ENCODE measurements at places on chromosomes 4 and X.

GRCh38 chrX:67607466-67607865 is 63.6 kb downstream of the AR start:
- H3K4me1 ChIP-seq, result peaks cover 14% of the 10 kb centered on the region
- H3K36me3 ChIP-seq, result no peaks in the 10 kb centered on the region
- H3K4me3 ChIP-seq, result no peak overlapping the region
- H3K27me3 ChIP-seq, result no peaks in the 10 kb centered on the region

DNA sequence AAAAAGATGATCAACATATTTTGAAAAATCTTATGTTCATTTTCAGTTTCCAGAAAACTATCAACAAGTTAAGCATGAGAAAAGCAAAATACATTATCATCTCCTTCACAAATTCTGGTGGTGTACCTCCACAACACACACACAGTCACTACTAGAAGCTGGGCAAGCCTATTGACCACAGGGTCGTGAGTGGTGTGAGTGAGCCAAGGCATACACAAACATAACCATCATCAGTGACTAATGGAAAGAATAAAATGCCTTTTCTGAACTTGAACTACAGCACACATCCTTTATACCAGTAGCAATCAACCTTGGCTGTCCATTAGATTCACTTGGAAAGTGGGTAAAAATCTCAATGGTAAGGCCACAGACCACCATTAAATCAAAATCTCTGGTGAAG is 180.2 kb downstream of the FAM47B start:
- no peaks in the 10 kb centered on the region for H3K4me1 ChIP-seq
- H3K4me3 ChIP-seq, result no peak overlapping the region
- H3K36me3 ChIP-seq, result no peaks in the 10 kb centered on the region
- peak; percentile 9 for DNase-seq

DNA sequence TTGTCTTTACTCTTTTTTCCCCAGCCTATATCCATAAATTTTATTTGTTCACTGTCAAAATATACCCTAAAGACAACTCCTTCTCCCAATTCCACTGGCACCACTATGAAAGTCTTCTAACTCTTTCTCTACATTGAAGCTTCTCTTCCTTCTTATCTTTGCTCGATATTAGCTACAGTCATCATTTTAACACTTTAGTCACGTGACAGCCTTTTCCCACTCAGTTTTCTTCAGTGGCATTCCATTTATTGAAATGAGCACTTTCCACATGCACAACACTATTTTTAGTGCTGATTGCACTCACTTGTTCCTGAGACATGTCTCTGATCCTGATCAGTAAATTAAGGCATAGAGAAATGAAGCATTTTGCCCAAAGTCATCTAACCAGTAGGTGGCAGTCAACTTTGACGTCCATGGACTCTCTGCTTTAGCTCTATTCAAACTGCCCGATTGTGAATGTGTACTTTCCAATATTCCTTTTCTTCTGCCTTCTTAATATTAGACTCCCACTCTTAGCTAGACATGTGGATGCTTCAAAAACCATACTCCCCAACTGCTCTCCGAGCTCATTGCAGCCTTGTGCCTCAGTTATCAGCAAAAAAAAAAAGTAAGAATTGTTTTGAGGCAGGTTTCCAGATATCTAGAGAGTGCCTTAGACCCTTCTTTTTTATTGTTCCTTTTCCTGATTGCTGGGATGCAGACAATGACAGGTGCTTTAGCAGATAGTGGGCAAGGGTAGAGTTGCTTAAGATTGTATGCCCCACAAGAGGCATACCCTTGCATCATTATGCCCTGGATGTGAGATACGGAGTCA is 394.4 kb upstream of the ADGRL3 start:
- H3K27ac ChIP-seq, result no peak overlapping the region
- DNase-seq, result peak; percentile 61

DNA sequence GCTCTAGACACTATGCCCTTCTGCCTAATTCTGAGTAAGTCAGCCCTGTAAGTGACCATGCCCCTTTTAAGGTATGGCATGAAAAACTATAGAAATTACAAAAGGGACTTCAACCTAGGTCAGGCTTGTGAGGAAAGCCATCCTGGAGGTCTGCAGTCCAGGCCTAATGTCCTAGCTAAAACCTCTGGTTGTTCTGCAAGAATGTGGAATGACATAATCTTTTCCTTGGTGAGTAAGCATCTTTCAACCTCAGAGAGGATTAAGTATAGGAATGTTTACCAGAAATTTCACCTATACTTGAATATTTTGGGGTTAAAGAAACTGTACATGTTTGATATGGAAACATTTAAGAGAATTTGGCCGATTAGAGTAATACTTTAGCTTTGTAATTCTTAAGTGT is 23.8 kb upstream of the HPSE start:
- peaks cover 6% of the 10 kb centered on the region for H3K4me1 ChIP-seq
- H3K36me3 ChIP-seq, result no peaks in the 10 kb centered on the region
- H3K4me3 ChIP-seq, result no peak overlapping the region
- no peak overlapping the region for H3K27ac ChIP-seq

- H3K27me3 ChIP-seq, result no peaks in the 10 kb centered on the region
- DNase-seq, result no peak
- no peaks in the 10 kb centered on the region for H3K4me1 ChIP-seq
- H3K4me3 ChIP-seq, result no peak overlapping the region
- H3K27ac ChIP-seq, result no peak overlapping the region
Measured at GRCh38 chrX:106302304-106302703, 134.2 kb downstream of the PWWP3B start.

- H3K4me1 ChIP-seq, result no peaks in the 10 kb centered on the region
- no peak for DNase-seq
- H3K4me3 ChIP-seq, result no peak overlapping the region
- H3K27ac ChIP-seq, result no peak overlapping the region
- no peaks in the 10 kb centered on the region for H3K27me3 ChIP-seq
Measured at GRCh38 chr4:105632599-105632998, 75.9 kb downstream of the INTS12 start.

- DNase-seq, result no peak
- H3K4me1 ChIP-seq, result no peaks in the 10 kb centered on the region
- H3K36me3 ChIP-seq, result no peaks in the 10 kb centered on the region
- no peaks in the 10 kb centered on the region for H3K27me3 ChIP-seq
- H3K4me3 ChIP-seq, result no peak overlapping the region
- H3K27ac ChIP-seq, result no peak overlapping the region
Measured at GRCh38 chr4:80926891-80927290, 103.6 kb upstream of the BMP3 start.

DNA sequence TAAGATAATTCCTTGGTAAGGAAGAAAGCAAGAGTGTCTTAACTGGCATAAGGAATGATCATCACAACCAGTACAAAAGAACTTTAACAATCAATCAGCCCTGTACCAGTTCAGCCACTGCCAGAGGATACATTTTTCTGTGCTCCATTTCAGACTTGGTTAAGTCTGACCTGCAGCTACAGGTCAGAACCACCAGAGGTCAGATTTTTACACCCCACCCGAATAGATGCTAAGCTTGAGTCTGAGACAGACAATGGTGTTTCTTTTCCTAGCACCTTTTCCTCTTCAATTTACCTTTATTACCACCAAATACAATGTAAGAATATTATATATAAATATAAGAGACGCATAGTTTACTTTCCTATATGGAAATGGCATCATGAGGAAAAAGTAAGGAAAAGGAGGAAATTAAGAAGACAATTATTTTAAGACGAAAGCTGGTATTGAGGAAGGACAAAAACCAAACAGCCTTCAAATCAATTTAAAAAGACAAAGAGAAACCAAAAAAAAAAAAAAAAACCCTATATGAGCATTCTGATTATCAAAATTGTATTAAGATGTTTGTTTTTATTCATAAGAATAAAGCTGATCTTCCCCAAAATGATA is 215.3 kb upstream of the TTC29 start:
- H3K27me3 ChIP-seq, result no peaks in the 10 kb centered on the region
- no peaks in the 10 kb centered on the region for H3K4me1 ChIP-seq
- no peaks in the 10 kb centered on the region for H3K36me3 ChIP-seq
- DNase-seq, result peak; percentile 54

All from fibroblast of lung (primary cell).